ENCODE measurements at places on chromosomes 6 and 20.

GRCh38 chr20:49710971-49711666 lies 2.6 kb downstream of the B4GALT5 start:
- DNase-seq = no peak

DNA sequence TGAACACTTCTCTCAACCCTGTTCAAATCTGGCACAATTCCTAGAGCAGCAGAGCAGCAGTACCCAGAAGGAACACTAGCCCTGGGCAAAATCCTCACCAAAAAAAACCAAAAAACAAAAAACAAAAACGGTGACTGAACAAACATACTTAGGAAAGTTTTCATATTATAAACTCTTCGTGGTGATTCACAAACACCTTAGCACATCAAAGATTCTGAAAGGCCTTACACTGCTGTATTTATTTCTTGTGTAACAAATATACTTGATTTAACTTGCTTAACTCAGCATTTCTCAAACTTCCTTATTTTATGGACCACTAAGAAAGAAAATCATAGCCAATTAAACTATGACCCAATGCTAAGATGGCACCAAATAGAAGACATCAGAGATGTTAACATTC lies 57.8 kb upstream of the RREB1 start:
- DNase-seq = no peak

DNA sequence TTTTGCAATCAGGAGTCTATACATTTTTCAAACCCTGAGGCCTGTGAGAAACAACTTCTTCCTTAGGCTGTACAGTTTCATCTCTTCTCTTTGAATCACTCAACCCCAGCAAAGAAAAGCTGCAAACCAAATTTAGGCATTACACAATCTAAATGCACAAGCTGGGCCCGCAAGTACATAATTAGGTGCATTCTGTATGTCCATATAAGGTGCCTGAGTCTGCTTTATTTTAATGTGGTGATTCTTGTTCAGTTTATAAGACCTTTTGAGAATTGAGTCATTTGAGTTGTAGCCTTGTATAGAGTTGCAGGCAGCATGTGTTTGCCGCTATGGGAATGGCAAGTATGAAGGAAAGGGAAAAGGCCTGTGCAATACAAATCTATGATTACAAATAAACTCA lies 709.6 kb upstream of the MARCKS start:
- no peak for DNase-seq

DNA sequence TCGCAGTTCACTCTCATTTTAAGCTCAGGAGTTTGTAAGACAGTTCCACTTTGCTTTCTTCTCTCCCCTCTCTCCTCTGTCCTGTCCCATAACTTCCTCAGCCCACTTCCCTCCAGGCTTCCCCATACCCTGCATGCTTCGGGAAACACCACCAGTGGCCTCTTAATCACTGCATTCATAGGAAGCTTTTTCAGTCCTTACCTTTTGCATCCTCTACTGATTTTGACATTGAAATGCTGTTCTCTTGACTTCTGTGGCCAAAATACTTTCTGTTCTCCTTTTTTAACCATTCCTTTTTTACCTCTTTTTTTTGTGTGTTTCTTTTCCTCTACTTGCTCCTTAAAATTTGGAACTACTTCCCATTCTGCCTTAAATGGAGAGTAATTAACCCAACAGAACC lies 69.7 kb downstream of the HIVEP1 start:
- DNase-seq = no peak

- no peak for DNase-seq
Measured at GRCh38 chr6:131910956-131911355, 40.2 kb downstream of the CCN2 start.

GRCh38 chr6:52538252-52538900 lies 38.5 kb downstream of the TRAM2 start:
- DNase-seq = no peak

DNA sequence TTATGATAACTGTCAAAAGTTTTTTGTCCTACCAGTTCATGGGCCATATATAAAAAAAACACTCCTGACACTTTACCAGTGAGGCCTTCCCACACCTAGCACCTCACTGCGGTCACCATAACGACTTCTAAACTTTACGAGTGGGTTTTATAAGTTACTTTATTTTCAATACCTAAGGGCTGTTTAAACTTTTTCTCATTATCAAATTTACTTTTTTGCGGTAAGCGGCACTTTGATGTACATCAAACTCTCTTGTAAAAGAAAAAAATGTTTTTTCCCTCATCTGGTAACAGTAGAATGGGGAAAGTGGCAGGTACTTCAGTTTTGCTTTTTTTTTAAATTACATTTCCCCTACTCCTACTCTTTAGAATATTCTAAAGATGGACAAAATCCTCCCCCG lies 36.2 kb downstream of the FYN start:
- DNase-seq = no peak

GRCh38 chr6:94341173-94341572 lies 921.8 kb upstream of the EPHA7 start:
- no peak for DNase-seq
